ENCODE measurements at places on chromosomes 16 and 17.

- no peak for DNase-seq
Measured at GRCh38 chr17:4895657-4896331, 3.5 kb upstream of the C17orf107 start.

- no peak for DNase-seq
Measured at GRCh38 chr16:21598701-21599121, 666 bp upstream of the METTL9 start.

- no peak for DNase-seq
Measured at GRCh38 chr16:14102925-14103720, 32.0 kb downstream of the MRTFB start.

DNA sequence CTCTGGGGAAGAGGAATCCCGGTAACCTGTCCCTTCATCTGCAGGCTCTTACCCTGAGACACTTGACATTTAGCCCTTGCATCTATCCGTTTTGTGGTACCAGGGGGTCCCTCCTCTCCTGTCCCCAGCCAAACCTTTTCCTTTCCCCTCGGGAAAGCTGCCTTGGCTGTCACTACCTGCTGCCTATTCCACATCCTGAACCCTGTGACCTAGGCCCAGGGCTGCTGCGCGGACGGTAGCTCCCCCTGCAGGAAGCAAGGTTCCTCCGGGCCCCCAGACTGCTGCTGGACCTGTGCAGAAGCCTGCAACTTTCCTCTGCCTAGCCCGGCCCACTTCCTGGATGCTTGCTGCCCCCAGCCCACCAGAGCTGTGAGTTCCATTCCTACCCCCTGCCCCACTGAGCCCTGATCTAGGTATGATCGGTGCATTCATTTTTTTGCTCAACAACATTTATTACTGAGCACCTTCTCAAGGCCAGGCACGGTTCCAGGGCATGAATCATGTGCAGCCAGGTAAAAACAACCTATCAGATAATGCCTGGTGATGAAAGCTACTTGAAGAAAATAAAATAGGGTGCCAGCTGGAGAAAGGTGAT lies 10.5 kb upstream of the ALDOA start:
- DNase-seq, result peak; percentile 45

- DNase-seq, result no peak
Measured at GRCh38 chr16:88702371-88703210, 3.6 kb downstream of the RNF166 start.

DNA sequence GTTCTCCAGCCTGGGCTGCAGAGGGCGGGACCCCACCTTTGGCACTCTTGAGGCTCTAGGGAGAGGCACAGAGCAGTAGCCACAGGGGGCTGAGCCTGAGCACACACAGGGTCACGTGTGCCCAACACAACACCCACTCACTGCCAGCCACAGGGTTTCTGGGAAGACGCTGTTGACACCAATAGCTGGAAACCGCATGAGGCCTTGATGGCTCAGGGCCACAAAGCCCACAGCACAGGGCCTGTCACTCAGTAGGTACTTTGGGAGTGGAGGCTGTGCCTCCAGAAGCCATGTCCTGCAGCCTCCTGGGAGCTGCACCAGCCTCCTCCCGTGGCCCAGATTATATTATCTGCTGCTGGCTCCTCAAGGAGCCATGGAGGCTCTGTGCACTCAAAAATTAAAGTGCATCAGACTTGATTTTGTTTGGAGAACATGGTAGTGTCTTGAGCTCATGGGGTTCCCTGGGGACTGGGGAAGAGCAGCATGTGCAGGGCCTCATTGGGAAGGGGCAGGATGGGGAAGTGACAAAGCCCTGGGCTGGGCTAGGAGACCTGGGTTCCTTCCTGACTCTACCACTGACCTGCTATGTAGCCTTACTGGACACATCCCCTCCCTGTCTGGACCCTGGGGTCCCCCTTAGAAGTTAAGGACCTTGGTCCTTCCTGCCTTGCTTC lies 12.5 kb upstream of the SREBF1 start:
- DNase-seq, result peak; percentile 91

- no peak for DNase-seq
Measured at GRCh38 chr17:80443916-80444643, 29.1 kb downstream of the ENDOV start.
